ENCODE measurements at places on chromosomes 11 and 22.

DNA sequence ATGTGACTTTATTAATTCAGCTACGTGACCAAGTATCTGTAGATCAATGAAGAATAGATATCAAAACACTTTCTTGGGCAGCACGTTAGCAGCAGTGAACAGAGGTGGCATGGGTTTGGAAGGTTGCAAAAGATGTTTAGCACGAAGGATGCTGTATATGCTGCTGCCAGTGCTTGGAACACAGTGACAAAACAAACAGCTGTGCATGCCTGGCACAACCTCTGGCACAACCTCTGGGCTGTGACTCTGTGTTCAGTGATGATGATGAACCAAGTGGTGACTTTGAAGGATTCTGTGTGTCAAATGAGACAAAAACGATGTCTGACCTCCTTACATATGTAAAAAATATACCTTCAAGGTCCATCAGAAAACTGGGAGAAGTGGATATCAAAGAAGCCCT, 104.7 kb downstream of the TBC1D22A start:
- DNase-seq: no peak

- DNase-seq: no peak
Measured at GRCh38 chr22:49861642-49862495, 8.2 kb downstream of the ZBED4 start.

DNA sequence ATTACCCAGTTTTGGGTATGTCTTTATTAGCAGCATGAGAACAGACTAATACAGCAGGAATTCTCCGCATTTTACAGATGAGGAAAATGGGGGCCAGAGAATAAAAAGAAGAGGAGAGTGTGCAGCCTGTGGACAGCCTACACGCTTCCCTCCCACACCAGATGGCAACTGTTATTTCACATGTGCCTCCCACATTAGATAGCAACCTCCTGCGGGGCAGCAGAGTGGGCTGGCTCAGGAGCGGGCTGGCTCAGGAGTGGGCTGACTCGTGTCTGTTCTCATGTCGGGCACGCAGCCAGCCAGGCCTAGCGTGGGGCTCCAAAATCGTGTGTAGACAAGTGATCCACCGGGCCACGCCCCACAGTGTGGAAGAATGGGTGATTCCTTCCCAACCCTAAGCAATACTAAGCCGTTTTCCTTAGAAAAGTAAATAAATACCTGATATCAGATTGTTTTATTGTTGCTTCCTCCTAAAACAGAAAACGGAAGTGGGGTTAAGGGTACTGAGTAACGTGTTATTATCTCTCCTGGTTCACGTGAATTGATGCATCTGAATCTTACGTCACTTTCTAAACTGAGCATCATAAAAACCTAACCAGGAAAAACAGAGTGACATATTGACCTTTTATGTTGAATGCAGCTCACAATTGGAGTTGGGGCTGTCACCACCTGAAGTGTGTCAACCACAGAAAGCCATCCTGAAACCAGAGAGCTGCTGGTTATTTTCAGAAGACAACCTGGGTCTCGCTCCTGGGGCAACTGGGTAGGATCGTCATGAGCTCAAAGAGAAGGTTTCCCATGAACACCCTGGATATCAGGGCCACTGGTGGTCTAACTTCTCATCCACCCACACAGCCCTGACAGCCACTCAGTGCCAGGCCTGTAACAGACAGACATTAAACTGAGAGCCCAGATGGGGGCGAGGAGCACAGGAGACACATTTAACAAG, 3.3 kb downstream of the TTLL1 start:
- DNase-seq: no peak

GRCh38 chr11:335779-336658, 15.4 kb upstream of the IFITM3 start:
- DNase-seq: no peak

- no peak for DNase-seq
Measured at GRCh38 chr22:21015466-21016006, 571 bp downstream of the P2RX6 start.

GRCh38 chr22:28869736-28870135, 13.6 kb upstream of the ZNRF3 start:
- DNase-seq: no peak

GRCh38 chr11:67646535-67647336, 3.8 kb downstream of the ACY3 start:
- peak; percentile 87 for DNase-seq

DNA sequence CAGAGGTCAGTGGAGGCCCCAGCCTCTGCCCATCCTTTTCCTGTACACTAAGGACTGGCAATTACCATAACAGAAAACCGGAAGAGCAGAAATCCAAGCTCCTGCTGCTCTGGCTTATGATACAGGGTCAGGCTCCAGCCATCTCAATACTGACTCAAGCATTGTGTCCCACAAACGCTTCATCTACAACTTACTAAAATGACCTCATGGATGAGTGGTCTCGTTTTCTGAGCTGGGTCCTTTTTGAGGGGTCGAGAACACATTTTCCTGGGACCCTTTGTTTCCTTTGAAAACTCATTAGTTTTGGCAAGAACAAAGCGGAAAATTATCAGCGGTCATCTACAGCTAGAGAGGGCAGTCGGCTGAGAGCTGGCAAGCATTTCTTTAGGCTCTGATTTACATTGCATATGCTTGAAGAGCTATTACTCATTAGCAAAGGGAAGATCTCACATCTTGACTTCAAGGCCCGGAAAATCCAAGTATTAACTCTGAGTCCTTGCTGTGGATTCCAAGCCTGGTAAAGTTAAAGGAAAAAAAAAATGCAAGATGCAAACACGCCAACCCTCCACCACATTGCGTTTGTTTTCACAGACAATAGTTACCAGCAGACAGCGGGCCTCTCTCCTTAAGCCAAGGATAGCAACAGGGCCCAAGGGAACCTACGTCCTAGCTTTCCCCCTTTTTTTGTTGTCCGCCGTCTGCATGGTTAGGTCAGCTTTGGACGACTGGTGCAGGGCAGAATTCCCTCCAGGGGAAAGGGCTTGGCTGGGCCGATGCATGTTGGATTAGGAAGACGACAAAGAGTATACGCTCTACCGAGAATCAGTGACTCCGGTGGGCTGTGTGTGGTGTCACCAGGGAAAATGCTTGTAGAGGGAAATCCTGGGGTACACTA, 1.8 kb downstream of the TESMIN start:
- DNase-seq: no peak
